ENCODE measurements at places on chromosomes 16 and 17.
A peak's percentile ranks its signal among the peaks of the same experiment; 100 is the strongest.

DNA sequence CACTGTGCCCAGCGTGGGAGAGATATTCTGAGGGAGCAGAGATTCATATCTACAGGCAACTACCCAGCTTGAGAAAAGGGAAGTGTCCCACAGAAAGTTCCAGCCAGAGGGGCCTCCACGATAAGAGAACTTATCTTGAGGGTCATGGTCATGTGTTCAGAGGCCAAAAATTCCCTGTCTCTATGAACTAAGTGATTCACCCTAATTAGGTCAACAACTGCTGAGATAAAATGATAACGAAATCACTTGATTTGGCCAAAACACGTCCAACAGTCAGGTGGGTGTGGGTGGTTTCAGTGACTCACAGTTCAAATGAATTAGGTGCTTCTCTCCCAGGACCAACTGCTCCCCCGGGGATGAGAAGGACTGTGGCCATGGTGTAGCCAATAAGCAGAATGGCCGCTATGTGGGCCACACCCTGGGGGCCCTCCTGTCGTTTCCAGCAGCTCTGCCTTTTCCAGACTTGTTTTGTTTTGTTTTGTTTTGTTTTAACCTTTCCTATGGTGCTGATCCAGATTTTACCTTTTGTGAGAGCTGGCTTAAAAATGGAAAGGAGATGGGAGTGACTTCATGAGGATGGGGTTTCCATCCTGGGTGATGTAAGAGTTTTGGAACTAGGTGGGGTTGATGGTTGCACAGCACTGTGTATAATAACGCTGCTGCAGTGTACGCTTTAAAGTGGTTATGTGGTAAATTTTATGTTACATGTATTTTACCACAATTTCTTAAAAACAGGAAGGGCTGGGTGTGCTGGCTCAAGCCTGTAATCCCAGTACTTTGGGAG, 8.7 kb downstream of the DNAI2 start:
- peak; percentile 72 for DNase-seq

DNA sequence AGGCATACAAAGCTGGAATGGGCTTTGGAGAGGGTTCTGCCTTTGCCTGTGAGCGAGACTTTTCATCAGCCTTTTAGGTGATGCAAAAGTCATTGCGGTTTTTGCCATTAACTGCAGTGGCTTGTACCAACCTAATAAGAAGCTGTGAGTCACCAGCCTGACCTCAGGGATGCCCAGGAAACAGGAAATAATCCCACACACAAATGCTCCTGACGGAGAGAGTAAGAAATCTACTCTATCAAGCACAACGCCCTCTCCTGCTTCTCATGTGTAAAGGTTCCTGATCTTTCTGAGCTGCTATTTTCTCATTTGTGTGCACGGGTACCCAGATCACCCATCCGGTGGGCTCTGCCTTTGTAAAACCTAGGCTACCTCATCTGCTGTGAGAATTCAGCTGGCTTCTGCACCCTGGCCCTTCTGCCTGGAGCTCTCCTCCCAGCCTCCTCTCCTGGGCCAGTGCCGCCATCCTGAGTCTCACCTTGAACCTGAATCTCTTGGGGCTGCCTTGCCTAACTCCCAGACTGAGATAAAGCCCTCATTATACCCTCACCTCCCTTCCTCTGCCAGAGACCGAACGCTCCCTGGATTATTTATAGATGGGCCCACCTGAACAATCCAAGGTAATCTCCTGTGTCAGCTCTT, 299.7 kb downstream of the C16orf95 start:
- no peak for DNase-seq

- no peak for DNase-seq
These were observed 23.6 kb downstream of the ALOX12B start for GRCh38 chr17:8063761-8064534.

DNA sequence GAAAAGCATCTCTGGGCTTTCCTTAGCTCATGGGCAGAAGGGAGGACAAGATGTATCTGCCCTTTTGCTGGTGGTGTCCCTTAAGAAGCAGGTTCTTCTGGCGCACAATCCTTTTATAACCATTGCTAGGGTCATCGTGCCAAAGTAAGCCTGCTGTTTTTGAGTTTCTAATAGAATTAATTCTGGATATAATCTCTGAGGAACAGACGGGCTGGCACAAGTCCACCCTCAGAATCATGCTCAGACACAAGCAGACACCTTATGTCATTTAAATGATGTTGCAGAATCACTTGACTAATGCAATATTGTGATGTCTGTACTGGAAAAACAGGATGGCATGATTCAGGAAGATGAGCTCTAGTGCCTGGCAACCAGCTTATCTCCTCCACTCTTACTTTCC, 18.8 kb upstream of the MMD start:
- DNase-seq, result no peak

GRCh38 chr16:2331931-2332267, 8.6 kb downstream of the ABCA3 start:
- no peak for DNase-seq

DNA sequence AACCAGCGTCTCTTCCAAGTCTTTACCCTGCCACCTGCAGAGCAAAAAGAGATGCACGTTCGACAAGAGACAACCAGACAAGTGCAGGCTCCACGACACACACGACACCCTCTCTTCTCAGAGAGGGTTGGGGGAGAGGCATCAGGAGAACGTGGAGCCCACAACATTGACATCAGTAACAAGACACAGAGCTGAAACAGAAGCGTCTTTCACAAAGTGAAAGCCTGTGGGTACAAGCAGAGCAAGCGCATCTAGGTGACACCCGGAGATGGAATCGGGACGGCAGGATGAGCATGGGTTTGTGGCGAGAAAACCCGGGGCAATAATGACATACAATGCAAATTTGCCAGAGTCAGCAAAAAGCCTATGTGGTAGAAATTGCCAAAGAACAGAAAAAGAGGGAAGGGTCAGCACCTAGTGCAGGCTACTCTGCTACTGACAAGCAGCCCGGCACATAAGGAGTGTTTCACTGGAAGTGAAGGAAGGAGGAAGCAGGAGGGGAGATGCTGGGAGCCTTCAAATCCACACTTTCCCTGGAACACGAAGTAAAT, 89.5 kb downstream of the CYTH1 start:
- DNase-seq, result no peak

DNA sequence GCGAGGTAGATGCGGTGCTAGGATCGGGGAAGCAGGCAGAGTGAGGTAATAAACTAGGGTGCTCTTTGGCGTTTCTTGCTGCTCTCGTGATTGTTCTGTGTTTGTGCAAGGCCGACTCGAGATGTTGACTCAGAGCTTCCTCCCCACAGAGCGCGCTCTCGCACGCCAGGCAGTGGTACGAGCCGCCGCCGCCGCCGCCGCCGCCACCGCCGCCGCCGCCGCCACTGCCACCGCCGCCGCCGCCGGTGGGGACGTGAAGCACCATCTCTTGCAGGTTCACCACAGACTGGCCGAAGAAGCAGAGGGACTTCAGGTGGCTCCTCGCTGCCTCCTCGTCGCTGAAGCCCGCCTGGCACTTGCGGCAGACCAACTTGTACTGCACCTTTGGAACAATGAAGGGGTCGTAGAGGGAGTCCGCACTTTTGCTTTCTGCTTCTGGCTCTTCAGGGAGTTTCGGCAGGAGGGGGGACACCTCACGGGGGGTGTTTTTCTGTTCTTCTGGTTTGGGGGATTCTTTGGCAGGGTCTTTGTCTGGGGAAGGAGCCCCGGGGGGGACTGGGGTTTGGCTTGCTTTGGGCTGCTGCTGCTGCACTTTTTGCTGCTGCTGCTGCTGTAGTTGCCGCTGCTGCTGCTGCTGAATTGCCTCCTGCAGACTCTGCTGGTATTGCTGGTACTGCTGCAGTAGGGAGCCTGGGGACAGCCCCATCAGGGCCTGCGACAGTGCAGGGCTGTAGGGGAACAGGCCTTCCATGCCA, 260.2 kb downstream of the ZFHX3 start:
- DNase-seq, result peak; percentile 73

All from activated CD4-positive, alpha-beta T cell treated with anti-CD3 and anti-CD28 coated beads, Interleukin-2, amount 50 U/mL, for 48 hours (primary cell).